Stimulated activated naive CD4-positive, alpha-beta T cell (primary cell): ENCODE measurements at places on chromosomes 7 and 10.
A peak's percentile ranks its signal among the peaks of the same experiment; 100 is the strongest.

- DNase-seq, result no peak
Observed at GRCh38 chr7:137983323-137984008, 18.4 kb downstream of the CREB3L2 start.

- DNase-seq, result no peak
Observed at GRCh38 chr10:30836406-30836805, 195.3 kb downstream of the ZNF438 start.

DNA sequence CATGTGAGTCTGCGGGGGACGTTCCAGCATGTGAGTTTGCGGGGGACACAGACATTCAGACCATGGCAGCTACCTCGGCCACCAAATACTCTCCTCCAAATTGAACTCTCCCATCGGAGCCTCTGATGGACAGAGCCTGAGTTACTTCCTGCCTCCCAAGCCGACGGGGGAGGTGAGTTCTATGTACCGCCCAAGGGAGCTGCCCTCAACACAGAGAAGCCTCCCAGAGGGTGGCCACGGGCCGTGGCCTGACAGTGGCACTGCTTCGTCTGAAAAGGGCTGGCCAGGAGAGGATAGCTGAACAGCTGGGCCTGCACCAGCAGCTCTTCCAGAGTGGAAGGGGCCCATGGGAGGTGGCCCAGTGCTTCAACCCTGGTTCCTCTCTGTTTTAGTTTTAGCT is 274.5 kb upstream of the PPP2R2D start:
- DNase-seq, result no peak

DNA sequence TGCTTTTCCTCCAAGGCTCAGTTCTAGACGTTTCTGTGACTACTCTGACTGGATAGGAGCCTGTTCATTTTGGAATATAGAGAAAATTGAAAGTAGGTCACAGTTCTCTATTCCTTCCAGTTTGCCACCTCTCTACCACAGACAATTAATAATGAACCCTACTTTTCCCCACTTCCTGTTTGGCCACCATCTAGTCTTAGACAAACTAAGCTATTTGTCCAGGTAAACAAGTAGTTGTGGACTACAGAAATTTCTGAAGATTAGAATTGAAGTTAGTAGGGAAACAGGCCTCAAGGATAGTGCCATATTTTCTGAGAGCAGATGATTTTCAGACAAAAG is 87.0 kb downstream of the AUTS2 start:
- no peak for DNase-seq

DNA sequence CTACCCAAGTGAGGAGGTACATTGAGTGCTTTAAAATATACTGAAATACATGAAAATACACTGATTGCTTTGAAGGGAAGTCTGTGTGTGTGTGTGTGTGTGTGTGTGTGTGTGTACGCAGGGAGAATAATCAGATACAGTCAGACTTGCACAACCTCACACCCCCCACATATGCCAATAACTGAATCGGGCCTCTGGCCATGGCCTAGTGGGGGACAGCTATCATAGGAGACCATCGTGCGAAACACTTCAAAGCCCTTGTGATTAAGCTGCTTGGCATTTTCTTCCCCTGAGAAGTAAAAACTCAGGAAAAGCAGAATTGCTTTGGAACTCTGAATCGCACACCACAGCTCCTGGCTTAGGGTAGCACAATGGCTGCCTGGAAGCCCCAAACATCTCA is 135.1 kb downstream of the C10orf105 start:
- DNase-seq, result no peak

DNA sequence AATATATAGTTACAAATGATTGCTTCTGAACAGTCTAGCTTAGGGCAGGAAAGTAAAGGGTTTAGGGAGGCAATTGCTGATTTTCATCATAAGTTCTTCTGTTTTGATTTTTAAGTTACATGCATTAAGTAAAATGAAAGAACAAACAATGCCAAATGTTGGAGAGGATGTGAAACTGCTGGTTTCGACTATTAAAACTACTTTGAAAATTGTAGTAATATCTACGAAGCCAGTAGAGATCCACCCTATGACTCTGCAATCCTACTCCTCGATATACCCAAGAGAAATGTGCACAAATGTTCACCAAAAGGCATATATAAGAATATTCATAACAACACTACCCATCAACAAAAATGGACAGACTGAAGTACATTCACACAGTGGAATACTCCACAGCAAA is 24.3 kb downstream of the PDZD8 start:
- DNase-seq, result no peak

DNA sequence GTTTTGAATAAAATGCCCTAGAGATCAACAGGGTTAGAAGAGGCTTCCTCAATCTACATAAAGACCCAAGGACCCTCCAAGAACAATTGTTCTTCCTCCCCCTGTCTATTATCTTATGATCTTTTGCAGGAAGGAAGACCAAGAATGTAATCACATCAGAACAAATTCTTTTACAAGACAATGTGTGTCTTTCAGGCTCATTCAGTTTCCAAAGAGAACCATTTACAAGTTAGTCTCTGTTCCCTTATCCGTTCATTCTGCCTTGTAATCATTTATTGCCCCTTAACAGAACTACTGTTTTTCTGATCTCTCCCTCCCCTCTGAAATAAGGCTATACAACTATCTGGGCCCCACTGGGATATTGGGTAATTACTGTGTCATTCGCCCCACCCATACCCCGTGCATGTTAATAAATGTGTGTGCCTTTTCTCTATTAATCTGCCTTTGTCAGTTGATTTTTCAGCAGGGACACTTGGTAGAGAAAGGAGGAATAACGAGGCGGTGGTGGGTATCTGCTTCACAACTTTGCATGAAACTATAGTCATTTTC is 5.7 kb upstream of the MKRN1 start:
- no peak for DNase-seq

DNA sequence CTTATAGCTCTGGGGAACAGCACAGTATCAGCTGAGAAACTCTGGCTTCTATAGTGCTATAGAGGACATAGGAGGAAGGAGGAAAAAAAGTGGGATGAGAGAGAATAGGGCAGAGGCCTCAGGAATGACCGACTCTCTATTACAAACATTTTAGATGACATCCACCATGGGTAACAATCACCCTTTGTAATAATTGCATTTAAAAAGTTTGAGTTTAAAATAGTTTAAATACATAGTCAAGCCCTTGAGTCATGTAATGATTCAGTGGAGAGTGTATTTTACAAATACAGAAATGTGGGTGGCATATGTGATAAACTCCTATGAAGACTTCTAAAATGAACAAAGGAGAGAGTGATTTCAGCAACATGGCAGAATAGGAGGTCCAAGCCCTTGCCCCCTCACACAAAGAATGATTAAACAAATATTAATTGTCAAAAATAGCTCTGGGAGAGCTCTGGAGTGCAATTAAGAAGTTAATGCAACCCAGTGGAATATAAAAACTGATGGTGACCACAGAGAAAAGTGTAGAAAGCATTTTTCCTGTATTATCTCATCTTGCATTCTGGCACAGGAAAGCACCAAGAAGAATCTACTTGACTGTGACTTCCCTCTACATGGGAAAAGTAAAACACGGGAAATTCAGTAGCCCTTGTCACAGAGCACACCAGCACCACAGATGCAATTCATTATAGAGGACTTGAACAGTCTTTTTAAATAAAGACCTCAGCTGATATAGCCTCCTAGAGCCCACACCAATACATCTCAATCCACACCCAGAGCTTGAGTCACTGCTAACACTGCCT is 569.0 kb upstream of the SORCS1 start:
- no peak for DNase-seq

DNA sequence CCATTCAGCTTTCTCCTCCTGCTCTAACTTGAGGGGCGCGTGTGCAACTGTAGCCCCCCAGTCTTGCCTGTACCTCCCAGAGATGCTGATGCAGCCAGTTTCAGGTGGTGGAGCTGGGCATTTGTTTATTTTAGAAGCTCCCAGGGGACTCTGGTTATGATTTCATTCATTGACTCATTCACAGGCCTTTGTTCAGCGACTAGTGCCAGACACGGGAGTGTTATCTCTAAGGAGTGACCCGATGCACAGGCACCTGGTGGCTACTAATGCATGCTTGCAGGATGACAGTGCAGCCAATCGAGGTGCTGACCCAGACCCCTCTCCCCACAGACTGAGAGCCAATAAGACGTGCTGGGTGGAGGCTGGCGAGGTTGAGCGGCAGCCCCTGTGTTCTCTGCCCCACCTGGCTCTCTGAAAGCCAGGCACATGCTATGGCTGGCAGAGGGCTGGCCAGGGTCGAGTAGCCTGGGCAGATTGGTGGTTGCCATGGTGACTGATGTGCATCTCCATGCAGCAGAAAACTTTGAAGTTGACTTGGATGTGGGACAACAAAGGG is 19.7 kb upstream of the SLC18A2 start:
- DNase-seq, result no peak

- DNase-seq, result no peak
Observed at GRCh38 chr10:71279590-71280170, 39.4 kb upstream of the SLC29A3 start.

GRCh38 chr10:52400562-52400961 is 86.5 kb downstream of the DKK1 start:
- no peak for DNase-seq

- DNase-seq, result no peak
Observed at GRCh38 chr7:86692755-86693154, 49.0 kb downstream of the GRM3 start.

DNA sequence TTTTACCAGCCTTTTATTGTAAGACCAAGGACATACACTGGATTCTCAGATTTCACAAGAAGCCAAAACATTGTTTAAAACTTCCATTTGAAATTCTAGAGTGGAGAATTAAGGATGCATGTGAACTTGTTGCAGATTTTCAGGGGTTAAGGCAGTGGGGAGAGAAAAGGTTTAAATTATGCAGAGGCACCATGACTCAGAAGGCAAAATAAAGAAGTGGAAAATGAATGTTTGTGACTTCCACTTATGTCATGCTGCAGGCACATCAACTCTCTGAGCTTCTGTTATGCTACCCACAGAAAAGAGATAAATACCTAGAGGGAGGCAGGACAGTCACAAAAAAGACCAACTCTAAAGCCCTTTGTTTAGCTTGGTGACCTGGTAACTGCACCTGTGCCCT is 84.4 kb upstream of the BET1 start:
- DNase-seq, result no peak

DNA sequence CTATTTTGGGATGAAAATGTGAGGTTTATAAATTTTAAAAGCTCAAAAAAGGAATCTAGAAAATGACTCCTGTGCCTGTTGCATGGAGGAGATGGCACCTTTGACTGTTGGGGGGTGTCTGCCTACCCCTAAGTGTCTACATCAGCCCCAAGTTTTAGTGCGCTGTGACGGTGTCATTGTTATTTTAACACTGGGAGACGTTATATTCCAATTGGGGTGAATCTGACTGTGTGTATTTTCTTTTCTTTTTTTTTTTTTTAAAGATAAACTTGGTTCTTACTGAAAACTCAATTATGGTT is 517 bp downstream of the SRGN start:
- DNase-seq, result no peak

- DNase-seq, result no peak
Observed at GRCh38 chr10:44382131-44382858, 2.6 kb downstream of the CXCL12 start.

DNA sequence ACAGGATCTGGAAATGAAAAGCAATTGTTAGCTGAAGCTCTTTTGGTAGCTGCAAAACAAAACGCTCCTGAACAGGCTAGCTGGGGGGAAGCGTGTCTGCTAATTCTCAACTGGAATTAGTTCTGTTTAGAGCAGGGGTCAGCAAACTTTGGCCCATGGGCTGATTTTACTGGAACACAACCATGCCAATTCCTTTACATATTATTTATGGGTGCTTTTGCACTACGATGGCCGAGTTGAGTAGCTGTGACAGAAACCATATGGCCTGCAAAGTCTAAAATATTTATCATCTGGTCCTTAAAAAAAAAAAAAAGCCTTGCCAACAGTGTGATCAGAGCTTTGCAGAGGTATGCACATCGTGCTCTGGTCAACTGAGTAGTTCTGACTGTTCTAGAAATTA is 108.4 kb upstream of the PDLIM1 start:
- no peak for DNase-seq

DNA sequence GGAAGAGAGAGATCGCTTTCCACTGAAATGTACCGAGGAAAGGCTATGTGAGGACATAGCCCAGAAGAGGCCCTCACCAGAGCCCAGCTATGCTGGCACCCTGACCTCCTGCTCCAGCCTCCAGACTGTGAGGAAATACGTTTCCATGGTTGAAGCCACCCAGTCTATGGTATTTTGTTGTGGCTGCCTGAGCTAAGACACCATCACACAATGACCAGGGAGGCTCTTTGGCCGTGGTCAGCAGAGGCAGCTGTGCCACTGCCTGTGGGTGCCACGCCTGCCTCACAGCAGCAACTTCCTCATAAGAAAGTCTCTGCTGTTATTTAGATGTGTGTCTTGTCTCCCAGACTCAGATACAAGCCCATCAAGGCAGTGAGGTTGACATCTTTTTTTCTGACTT is 182.7 kb upstream of the PLXNA4 start:
- DNase-seq, result no peak

- DNase-seq, result peak; percentile 76
Observed at GRCh38 chr7:923108-924041, 31.1 kb downstream of the ADAP1 start.

DNA sequence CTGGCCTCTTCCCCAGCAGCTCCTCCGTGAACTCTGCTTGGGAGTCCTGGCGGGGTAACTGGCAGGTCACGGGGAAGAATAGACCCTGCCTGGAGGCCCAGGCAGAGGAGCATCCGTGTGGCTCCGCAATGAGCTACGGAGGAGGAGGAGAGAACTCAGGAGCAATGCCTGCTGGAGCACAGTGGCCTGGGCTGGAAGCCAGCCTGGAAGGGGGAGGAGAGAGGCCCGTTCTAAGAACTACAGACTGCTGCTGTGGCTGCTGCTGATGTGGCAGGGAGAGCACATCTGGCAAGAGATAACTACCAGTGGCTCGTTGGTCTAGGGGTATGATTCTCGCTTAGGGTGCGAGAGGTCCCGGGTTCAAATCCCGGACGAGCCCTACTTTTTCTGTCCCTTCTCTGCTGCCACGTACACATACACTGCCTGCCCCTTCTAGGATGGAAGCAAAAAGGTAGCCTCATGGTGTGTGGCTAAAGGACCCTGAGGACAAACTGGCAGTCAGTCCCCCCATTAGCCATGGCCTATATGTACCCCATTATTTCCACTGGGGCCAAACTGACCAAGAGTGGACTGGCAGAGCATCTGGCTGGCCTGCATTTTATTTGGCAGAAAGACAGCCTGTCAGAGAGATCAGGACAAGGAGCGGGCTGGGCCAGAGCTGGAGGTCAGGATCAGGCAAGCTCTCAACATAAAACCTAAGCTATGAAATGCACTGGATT is 7.7 kb upstream of the OPN1SW start:
- DNase-seq, result no peak
